CD8-positive, alpha-beta memory T cell (primary cell): ENCODE measurements at places on chromosomes 3 and 15.

GRCh38 chr3:139524841-139525636 lies 14.5 kb downstream of the RBP1 start:
- no peak for DNase-seq

GRCh38 chr15:87967951-87968350 lies 288.6 kb downstream of the NTRK3 start:
- no peak for DNase-seq

GRCh38 chr3:168472783-168473182 lies 377.1 kb upstream of the GOLIM4 start:
- DNase-seq: no peak

DNA sequence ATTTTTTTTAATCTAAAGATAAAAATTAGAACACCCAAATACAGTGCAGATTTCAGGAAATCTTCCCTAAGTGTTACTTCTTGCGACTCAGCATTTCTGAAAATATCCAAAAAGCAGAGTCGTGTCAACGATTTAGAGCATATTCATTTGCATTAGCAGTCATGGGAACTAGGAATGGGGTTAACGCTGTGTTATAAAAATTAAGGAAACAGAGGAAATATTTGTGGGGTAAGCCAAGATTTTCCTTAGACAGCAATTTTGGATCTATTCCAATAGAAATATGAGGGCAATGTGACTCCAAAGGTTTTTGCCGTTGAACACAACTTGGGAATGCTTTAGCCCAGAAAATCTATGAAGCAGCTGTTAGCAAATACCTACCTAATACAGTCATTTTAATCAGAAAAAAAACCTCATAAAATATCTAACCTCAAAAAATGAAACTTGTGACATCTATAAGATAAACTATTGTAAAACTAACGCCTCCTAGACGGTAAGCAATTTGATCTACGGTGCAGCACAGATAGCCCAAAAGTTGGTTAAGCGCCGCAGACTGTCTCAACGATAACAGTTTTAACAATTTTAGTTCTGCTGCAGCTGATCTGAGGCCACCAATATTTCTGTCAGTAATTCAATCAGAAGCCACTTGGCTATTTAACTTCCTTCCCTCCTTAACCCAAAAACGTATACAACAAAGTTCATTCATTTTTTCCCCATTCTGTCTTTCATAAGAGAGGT lies 5.8 kb upstream of the ATP11B start:
- no peak for DNase-seq

GRCh38 chr3:154241496-154241895 lies 82.8 kb downstream of the DHX36 start:
- no peak for DNase-seq

DNA sequence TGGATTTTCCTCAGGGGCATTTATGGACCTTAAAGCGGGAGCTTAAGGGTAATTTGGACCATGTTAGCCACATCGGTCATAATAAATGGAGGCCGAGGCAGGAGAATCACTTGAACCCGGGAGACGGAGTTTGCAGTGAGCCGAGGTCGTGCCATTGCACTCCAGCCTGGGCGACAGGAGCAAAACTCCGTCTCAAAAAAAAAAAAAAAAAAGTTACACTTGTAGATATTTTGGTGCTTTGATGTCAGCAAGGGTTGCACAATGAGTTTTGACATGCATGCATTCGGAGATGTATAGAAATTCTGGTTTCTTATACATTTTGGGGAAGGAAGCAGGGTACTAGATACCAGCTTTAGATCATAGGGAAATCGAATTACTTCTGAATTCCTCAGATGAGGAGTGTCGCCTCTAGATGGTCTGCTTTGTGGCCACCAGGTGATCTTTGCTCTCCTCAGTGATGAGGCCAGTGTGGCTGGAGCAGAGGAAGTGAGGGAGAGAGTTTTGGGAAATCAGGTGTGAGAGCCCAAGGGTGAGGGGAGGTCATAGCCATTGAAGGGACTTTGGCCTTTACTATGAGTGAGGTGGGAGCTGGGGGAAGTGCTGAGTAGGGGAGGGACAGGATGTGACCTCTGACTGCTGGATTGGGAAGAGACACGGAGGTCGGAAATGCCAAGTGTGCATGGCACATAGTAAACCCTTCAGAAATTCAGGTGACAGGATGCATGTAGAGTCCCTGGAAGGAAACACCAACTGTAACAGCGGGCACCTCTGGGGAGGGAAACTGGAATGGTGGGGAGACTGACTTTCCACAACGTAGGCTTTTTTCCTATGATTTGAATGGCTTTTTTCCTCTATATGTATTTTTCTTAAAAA lies 8.4 kb upstream of the RBSN start:
- DNase-seq: no peak

DNA sequence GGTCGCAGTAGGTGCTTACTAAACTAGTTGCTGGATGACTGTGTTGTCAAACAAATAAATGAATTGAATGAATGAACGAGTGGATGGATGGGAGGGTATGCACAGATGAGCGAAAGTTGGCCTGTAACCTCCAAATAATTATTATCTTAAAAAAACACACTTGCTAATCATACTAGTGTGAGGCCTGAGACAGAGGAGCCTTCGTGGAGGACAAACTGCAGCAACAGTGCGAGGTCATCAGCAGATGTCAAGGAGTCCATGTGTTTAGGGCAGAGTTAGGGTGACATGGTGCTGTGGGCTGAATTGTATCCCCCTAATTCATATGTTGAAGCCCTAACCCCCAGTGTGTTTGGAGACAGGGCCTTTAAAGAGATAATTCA lies 24.4 kb downstream of the CORO2B start:
- DNase-seq: no peak

- no peak for DNase-seq
Observed at GRCh38 chr15:67054676-67055075, 10.7 kb upstream of the SMAD3 start.

DNA sequence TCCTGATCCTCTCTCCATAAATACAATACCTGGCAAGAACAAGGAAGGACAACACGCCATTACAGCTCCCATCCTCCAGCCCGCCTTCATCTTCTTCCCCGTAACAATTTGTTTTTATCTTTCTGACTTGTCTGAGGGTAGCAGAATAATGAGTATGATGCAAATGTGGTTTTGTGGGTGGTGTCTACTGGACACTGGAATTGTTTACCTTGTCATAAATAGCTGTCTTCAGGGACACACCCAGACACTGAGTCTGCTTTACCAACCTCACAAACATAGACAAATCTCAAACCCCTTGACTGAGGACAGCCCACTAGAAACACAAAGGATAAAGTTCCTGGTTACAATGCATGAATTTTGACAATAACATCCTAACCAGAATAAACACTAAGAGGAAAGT lies 13.4 kb downstream of the WDR72 start:
- no peak for DNase-seq

GRCh38 chr3:53616321-53616720 lies 121.9 kb downstream of the CACNA1D start:
- no peak for DNase-seq

GRCh38 chr3:74906181-74906580 lies 291.7 kb upstream of the CNTN3 start:
- no peak for DNase-seq

DNA sequence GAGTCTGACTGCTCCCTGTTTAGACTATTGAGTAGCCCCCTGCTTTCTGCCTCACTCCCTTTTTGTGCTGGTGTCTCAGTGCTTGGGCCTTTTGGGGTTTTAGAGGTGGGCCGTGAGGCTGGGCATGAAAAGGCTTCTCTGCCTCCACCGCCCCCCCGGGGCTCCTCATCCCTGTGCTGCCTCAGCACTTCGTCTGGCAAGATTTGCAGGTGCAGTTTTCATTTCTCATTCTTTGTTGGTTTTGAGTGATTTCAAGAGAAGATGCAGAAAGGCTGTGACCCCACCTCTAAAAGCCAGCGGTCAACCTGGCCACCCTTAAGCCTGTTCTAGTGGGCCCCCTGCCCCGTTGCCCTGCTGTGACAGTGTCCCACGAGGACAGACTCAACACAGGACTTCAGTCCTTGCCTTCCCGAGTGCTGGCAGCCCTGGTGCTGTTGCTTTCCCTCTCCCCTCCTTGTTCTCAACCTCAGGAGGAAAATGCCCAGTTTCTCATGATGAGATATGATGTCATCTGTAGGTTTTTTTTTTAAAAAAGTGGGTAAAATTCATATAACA lies 38.0 kb downstream of the APBA2 start:
- no peak for DNase-seq

GRCh38 chr3:24495326-24495994 lies 810 bp upstream of the THRB start:
- no peak for DNase-seq

GRCh38 chr3:139225548-139225947 lies 118.3 kb upstream of the MRPS22 start:
- no peak for DNase-seq

- no peak for DNase-seq
Observed at GRCh38 chr3:185024966-185025365, 127.9 kb downstream of the C3orf70 start.
